Pulmonary artery endothelial cell (primary cell): ENCODE measurements at places on chromosomes 6 and 20. TPM values are rescaled to one million over a fixed set of nuclear protein-coding genes. Genes with fewer than 3 reads are reported as not detected.

The SPAG4 gene
- total RNA-seq: 6.7 and 13.7 TPM in 2 replicates

DNA sequence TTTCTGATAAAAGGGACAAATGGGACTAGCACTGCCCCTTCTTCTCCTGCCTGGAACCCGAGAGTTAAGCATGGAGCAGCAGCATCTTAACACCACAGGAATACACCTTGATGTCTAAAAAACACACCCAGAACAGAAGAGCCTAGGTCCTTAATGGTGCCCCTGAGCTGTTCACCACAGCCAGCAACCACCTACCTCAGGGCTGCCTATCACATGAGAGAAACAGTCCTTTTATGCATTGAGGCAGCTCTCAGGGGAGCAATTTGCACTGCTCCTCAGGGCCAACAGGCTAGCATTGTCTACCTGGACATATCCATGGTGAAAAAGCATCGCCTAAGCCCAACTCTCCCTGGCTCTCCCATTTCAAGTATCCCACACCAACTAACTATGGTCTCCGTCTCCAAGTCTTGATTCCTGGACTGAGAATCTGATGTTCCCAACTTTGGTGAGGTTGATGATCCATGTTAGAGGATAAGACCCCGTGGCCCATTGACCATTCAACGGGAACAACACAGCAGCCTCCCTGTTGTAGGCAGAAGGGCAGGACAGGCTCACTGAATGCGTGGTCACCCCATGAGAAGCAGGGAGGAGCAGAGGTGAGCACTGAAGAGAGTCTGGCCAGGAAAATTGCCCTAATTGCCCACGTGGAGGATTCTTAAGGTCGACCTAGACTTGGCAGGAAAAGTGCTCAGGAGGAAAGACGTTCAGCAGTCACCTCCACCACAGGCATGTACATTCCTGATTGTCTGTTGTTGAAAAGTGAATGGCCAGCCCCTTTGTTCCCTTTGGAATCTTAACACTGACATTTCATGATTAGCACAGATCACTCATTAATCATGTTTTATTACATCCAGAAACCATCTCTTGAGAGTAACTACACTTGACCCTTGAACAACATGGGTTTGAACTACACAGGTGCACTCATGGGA lies 4.2 kb upstream of the APMAP start:
- DNase-seq: no peak

DNA sequence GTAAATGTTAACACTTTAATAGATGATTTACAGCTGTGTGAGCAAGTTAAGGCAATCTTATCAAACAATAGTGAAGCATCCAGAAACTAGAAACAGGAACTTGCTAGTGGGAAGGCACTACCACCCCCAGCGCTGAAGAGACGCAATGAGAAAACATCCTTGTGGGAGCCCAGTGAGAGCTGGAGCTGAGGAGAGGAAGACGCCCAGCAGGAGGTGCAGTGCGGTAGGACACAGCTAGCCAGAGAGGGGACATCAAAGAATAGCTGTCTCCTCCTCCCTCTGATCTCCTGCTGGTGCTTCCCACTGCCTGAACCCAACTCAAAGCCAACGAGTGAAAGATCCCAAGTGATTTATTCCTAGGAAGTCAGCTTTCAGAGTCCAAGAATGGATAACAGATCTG lies 140.3 kb downstream of the COL12A1 start:
- DNase-seq: no peak

DNA sequence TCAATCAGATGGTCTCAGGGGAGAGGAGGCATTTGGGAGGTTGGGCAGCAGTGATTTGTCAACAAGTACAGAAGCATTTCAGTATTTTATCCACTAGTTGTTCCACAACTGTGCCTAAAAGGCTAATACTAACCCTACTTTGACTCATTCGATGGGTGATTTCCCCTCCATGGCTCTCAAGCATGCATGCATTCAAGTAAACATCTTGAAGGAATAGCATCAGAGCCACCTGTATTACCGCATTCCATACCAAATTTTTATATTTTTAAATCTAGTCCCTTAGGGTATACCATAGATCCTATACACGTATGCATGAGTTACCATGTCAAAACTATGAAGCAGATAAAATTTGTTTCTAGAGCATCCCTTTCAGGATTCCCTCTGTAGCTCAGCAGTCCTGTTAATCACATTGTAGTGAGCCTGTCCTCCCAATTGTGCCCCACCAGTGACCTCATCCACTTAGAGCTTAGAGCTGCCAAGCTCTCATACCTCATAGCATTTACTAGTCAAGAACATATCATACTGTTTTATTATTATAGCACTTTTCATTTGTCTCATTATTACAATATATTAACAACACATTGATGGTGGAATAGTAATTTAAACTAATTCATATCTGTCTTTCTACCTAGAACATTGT lies 213.8 kb downstream of the LAMA2 start:
- no peak for DNase-seq

DNA sequence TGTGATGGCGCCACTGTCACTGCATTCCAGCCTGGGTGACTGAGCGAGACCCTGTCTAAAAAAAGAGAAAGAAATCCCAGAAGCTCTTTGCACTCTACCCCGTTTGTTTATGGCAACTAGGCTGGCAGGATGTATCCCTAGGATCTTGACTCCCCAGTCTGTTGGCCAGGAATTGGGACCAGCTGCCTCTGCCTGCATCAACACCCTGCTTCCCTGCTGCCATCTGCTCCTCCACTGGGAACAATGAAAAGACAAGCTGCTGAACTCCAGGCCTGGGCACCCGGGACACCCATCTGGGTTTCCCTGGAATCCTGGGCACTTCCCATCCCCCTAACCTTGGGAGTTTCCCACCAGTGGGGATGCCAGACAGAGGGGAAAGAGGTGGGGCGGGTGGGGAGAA lies 64.9 kb downstream of the CPNE5 start:
- no peak for DNase-seq

GRCh38 chr6:96015518-96016333 lies at the start of gene FUT9:
Gene FUT9 (plus strand): TSS chr6:96015974. CDS start chr6:96203156, 187,182 bp downstream.
- DNase-seq: no peak
